ENCODE measurements at places on chromosomes 5 and 9.

- no peak for DNase-seq
Measured at GRCh38 chr9:16884952-16885513, 14.6 kb upstream of the BNC2 start.

DNA sequence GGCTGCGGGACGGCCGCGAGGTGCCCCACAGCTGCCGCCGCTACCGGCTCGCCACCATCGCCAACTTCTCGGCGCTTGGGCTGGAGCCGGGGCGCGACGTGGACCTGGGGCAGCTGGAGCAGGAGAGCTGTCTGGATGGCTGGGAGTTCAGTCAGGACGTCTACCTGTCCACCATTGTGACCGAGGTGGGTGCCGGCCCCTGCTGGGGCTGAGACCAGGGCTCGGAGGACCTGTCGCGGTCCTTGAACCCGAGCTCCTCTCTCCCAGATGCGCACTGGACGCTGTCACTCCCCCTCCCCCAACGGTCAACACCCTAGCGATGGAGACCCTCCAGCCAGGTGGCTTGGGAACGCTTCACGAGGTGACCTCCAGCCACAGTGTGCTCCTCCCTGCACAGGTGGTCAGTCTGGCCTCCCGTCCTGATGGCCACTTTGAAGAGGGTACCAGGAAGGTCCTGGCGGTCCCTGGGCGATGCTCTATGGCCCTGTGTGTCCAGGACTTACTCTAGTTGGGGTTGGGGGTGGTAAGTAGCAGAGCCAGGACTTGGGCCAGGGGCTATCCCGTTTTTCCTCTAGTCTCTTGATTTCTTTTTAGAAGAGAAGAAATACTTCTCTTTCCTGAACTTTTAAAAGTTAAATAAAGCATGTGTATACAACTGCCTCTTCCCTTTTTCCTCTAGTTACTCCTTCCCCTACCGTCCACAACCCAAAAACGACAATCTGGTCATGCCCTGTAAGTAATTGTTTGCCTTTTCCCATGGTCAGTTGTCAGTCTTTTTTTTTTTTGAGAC, 866 bp downstream of the SLC22A5 start:
- DNase-seq = no peak

DNA sequence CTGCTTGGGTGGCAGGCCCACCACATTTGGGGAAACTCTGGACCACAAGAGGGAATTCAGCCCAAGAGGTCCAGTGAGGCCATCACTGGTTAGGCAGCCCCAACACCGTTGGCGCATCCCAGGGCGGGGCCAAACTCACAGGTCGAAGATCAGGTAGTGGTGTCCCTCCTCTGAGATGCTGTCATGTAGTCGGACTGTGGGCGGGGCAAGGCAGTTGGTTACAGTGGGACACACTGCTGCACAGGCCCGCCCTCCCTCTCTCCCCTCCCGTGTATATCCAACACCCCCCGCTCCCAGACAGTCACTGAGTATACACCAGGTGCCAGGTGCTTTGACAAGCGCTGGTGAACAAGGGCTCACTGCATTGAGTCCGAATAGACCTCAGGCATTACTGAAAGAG, 32.1 kb downstream of the CAMK2A start:
- no peak for DNase-seq

- DNase-seq = no peak
Measured at GRCh38 chr5:69368458-69369339, 621 bp downstream of the AK6 start.

DNA sequence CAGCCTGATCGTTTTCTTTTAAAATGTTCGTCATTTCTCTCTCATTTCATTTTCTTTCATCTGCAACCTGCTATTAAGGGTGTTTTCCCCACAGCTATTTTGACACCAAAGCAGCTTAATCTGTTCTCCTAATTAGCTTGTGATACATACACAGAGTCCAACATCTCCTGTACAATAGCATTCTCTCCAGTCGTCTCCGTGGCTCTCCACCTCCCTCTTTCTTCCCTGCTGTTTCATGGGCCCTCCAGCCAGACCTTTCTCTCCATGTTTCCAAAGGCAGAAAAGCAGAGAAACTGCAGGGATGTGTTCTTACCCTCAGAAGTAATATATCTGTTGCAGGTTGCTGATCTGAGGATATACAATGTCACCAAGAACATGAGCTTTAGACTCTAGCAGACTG, 88.8 kb upstream of the SPOCK1 start:
- no peak for DNase-seq

DNA sequence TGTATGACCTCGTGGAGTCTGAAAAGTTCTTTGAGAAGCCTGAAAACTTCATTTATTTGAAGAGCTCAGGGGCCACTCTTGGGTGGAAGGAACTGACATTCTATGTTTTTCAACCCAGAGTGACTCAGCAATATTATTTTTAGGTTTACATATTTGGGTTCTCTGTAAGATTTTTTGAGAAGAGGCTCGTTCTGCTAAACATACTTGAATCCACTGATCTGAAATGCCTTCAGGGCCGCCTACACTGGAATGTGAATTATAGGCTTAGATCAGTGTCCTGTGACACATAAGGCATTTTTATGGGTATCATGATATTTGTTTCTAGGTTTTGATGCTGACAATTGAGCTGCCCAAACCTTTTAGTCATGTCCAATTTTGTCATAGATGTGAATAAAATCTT, 86.2 kb downstream of the PSAT1 start:
- DNase-seq = no peak

GRCh38 chr5:98110282-98110691, 663.2 kb upstream of the RGMB start:
- DNase-seq = peak; percentile 93

DNA sequence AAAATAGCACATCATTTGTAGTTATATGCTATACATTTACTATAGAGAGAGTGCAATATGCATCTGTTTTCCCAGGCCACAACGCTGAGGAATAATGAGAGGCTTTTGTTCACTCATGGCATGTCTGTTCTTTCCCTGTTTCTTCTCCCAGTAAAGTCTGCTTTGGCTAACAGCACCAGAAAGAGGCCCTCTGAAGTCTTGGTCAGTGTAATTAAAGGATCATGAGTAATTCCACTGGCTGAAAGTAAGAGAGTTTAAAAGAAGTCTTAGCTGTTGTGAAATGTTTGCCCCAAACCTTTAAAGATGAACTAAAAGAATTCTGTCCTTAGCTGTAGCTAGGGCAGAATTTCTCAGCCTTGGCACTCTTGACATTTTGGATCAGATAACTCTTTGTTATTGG, 228.8 kb downstream of the TLE4 start:
- DNase-seq = no peak

- no peak for DNase-seq
Measured at GRCh38 chr5:94522117-94522516, 96.3 kb downstream of the KIAA0825 start.

DNA sequence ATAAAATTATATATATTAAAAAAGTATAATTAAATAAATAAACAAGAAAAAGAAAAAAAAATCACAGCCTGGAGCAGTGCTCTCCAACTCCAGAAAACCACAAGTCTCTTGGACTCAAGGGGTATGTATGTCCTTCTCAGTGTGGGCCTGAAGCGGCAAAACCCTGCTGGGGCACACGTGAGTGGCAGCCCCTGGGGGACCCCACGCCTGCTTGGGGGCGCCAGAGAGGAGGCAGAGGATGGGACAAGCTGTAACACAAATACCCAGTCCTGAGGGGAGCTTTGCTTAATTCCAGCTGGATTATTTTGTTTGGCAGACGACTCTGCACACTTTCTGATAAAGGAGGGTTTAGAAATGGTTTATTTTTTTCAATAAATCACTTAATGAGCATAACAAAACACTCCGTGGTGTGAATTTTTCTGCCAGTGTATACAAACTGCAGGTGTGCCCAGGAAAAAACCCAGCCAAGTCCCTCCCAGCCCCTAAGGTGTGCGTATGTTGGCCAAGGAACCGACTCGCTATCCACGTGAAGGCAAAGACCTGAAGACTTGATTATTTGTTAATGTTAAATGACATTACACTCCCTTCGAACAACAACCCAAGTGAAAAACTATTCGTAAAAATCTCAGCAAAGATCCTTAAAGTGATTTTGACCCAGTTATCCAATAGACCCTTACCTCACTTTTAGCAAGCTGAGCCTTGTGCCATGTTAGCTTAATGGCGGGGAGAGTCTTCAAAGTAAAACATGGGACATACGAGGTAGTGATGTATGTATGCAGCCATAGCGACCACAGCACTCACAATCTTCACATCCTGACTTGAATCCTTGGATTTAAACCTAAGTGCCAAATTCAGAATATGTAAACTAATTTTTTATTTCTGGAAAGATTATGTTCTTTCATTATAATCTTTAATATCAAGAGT, 32.9 kb downstream of the ANKH start:
- no peak for DNase-seq

DNA sequence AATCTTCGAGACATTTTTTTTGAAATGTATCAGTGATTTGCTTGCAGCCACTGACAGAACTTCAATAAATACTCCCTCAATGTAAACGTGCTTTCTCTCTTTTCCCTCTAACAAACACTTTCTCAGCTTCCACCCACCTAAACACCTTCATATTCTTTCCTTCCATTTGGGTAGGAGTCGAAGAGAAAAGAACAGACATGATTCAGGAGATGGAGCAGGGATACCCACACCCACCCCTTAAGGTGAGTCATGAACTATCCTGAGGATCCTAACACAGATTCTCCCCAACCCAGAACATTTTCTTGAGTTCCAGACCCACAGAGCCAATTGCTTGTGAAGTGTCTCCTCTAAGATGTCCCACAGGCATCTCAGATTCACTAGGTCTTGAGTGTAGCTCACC, 488.8 kb downstream of the CDK5RAP2 start:
- DNase-seq = no peak

- DNase-seq = peak; percentile 3
Measured at GRCh38 chr9:272251-273213, 57.9 kb downstream of the DOCK8 start.

GRCh38 chr5:176543428-176544182, 5.5 kb upstream of the CDHR2 start:
- DNase-seq = peak; percentile 77

DNA sequence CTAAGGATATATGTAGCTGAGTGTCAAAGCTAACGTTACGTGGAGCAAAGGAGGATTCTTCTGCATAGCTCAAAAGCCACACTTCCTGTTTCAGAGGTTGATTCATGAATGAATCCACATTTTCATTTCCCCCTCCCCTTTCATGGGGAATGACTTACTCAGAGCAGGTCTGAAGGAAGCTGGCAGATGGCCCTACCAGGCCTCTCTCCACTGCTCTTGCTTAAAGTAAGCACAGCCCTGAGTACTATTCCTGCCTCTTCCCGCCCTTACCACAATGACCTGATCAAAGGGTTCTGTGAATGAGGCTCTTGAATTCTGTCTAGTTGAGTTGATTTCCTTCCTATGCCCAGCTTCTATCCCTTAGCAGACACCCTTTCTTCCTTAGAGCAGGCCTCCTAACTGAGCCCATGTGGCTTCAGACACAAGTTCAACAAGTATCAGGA, 6.3 kb downstream of the IGIP start:
- DNase-seq = peak; percentile 93

DNA sequence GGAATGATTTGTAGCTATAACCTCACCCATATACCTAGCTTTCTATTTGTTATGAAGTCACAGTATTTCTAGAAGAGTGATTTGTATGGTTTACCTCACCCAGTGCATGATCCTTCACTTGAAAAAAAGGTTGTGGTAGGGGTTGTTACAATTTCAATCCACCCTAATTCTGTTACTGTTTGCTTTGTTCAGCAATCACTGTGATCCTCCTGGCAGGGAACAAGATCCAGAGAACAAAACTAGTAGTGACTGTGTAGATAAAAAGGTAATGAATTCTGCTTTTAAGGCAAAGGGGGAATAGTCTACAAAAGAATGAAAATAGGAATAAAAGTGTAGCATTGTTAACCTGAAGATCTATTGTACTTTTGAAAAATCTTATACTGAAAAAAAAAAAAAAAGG, 191.3 kb upstream of the SH3GL2 start:
- no peak for DNase-seq

DNA sequence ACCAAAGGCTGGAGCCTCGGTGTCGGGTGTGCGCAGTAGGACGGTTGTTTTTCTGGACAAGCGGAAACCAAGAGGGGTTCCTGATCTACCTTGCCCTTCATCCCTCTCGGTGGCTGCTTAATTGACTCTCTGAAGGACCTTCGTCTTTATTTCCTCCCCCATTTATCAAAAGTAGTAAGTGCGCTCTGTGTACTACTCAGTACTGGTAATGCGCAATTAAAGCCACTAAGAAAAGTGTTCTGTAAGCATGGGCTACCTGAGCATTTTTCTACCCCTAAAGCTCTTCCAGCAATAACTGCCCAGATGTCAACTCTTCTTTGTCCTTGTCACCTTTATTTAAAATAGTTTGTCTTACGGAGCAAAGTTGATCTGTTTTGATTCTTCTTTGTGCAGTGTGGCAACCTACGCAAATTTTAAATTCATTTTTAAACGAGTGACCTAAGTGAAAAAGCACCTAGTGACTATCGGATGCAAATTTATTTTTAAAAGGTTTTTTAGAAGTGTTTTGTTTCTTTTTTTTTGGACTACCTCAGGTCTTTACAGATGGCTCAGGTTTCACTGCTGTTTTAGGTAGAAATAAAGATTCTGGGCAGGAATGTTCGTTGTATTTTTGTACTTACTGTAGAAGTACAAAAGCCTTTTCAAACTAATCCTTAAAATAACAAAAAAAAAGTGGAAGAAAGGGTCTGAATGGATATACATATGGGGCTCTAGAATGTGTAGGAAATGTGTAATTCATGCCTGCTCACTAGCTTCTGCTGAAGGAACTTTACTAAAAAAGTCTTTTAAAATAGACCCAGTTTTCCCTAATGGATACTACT, 2.0 kb downstream of the JMY start:
- DNase-seq = no peak

DNA sequence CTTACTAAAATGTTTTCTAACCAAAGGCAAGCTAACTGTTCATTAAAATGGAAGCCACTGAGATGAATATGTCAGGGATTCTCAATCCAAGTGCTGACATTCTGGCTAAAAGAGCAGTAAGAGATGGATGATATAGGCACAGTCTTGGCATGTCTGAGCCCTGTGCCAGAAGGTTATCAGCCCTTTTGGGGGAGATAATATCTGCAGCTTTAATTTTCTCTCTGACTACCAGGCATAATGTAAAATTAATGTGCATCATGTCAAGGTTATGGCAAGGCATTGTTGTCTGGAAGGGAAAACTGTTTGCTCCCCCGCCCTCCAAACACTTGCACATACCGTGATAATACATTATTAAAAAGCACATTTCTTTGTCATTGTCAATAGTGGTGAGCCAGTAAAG, 609.8 kb downstream of the ZNF608 start:
- DNase-seq = no peak

DNA sequence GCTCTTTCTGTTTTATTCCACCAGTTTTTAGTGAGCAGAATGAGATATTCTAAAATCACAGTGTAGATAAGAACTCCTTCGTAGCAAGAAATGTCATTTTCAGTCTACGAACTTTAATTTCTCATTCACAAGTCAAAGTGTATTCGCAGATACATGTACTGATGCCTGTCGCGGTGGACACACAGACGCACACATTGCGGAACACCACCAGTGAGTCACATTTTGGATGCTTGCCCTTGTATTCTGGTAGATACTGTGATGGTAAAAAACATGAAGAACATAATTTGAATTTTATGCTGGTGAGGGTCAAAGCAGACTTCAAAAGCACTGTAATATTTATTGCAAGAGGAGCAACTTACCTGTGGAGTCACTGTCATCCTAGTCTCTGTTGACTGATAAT, 4.7 kb upstream of the C9orf57 start:
- DNase-seq = peak; percentile 40

Data from epithelial cell of esophagus (primary cell).